Hematopoietic multipotent progenitor cell (in vitro differentiated cells): ENCODE measurements at places on chromosomes 6 and 20.

DNA sequence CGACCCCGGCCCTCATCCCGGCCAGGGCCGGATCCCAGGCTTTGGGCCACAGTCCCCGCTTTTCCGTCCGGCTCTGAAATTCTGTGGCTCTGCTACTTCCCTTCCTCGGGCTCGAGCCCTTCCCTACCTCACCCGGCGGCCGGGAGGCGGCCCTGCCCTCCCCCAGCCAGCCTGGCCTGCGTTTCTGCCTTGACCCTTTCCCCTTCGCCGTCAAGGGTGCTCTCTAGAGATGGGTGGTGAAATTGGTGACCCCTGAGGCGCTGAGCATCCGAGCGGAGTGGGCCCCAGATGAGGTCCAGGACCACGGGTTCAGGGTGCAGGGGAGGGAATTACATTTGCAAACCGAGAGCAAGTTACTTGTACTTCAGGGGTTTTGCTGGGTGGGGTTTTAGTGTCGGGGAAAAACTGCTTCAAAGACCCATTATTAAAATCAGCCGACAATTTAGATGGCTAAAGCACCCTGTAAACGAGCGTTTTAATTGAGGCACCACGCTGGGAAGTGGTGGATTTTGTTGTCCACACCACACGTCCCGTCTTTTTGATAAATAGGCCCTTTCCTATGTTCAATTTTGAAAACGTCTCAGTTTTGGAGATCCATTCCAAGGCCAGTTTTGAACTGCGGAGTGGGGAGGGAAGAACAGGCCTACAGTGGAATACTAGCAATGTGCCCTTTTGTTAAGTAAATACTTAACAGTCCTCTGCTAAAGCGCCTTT, 9.9 kb downstream of the TFAP2A start:
- DNase-seq: no peak

DNA sequence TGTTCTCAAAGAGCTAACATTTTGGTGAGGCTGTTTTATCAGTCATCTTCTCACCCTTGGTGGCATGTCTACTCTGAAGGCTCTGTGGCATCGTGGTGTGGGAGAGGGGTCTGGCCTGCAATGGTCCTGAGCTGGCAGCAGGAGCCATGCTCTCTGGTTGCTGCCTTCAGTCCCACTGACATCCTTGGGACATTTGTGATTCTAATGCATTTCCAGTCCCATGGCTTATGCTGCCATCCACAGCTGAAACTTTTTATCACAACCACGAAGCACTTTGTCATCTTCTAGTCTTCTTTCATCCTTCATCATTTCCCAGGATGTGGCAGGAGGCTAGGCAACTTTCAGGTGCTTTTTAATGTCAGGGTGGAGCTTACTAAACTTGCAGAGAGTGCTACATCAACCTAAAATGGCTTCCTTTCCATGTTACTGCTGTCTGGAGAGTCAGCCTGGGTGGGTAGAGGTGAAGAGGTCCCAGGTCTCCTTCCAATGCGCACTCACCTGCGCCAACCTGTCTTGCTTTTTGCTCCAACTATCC, 77.1 kb downstream of the GPR63 start:
- DNase-seq: no peak

DNA sequence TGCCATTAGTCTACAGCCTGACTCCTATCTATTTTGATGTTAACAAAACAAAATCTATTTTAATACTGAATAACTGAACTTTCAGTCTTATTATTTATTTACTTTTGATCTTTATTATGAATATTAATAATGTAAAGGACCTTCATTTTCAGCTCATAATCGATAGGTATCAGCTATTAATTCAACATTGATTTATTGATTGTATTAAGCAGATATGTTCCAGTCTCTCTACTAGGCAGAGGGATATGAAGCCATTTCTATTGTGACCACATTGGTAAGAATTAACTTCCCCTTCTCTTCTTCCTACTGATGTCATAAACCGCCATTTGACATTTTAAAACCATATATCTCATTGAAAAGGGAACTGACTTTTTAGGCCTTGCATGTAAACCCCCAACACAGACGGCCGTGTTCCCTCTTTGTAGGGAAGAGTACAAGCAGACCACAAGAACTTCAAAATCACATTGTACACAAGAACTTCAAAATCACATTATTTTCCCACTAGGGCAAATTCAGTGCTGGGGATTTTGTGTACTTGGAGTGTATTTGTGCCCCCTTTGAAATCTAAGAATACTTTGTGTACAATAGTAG, 69.5 kb upstream of the FABP7 start:
- DNase-seq: peak; percentile 85

DNA sequence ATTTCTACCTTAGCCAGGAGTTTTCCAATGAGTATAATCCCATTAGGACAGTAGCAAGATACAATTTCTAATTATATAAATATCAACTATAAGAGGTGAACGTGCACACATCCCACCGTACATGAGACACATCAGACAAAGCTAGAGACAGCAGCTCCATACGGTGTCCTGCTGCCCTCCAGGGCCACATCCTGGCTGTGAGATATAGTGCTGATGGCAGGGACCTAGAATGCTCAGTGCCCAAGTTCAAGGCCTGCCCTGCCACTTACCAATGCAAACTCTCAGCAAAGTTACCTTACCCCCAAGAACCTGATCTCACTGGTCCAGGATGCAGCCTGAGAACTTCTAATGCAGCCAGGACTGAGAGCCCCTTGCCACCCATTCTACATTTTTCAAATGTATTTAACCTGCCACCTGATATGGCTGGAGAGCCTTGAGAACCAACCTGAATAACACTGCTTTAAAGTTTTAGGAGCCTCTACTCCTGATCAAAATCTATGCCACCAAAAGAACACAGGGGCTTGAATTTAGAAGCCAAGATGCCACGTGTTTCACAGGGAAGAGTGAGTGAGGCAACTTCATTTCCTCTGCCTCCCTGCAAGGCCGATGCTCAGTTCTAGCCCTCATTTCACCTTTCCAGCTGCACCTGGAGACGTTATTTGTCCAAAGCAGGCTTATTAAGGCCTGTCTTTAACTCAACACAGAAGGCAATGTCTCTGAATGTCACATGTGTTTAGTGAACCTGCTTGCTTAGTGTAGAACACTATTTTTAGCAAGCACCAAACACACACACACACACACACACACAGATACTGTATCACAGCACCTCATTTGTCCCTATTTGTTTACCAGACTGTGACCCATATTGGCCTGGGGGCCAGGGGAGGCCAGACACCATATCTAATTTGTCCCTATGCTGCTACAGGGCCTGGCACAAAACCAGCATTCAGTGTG, 6.1 kb downstream of the NFATC2 start:
- DNase-seq: no peak

DNA sequence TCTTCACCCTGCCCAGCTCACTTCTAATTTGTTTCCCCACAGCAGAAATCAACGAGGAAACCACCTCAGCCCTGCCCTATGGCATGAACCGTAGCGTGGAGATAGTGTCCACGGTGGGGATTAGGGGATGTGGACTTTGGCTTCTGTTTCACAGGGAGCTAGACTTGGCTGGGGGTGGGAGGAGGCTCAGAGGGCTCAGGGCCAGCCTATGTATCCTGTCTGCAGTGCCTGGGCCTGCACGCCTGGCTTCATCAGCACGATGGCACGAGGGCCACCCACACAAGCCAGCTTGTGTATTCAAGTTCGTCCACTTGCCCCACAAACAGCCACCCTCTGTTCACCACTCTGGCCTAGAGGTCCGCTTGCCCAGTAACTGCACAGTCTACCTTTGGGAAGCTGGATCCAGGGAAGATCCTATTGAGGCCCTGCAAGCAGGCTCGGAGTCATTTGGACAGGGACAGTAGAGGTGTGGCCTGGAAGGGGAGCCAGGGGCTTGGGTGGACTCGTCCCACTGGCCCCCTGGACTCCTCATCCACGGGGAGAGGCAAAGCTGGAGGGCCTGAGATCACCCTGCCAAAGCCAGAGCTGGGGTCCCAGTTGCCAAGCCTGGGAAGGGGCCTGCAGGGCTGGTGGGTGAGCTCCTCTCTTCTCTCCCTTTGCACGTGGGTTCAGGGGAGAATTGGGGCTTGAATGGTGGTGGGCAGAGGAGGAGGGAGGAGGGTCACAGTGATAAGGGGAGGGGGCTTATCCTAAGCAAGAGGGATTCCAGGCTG, 38.0 kb upstream of the FAM83D start:
- no peak for DNase-seq

GRCh38 chr6:71197267-71197666, 91.3 kb upstream of the OGFRL1 start:
- DNase-seq: no peak

GRCh38 chr6:146545581-146545980, 1.9 kb downstream of the RAB32 start:
- no peak for DNase-seq

- no peak for DNase-seq
These were observed 49.8 kb downstream of the GRIK2 start for GRCh38 chr6:101443315-101443714.

DNA sequence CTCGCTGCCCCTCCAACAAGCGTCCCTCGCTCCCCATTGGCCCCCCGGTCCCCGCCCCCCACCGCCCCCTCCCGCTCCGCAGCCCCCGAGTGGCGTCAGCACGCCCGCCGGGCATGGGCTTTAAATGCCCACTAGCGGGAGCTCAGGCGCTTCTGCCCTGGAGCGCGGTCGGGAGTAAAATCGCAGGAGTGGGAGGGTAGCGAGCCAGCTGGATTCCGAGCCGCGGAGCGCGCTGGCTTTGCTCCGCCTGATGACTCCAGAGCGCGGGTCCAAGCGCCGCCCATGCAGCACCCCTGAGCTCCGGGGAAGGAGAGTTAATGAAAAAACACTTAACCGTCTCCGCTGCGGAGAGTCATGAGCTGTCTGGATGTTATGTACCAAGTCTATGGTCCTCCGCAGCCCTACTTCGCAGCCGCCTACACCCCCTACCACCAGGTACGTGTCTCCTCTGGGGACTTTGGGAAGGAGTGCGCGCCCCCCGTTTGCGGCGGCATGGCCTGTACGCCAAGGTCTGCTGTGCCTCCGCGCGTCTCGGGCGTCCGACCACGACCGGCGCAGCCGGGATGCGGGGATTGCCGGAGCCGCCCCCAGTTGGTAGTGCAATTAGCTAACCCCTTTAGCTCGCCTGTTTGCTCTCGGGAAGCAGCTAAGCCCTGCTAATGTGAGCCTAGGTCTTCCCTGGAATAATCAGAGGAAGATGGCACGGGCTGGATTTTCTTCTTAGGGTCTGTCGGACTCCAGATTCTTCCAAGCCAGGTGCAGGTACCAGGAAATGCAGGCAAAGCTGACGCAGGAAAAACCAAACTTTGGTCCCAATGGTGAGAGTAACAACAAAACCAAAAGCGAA, at the start of gene VGLL2:
TSS of gene VGLL2 (plus strand) at position 149 of the 847 bp plus-strand sequence. CDS start at position 355, 206 bp downstream.
- DNase-seq: peak; percentile 38

DNA sequence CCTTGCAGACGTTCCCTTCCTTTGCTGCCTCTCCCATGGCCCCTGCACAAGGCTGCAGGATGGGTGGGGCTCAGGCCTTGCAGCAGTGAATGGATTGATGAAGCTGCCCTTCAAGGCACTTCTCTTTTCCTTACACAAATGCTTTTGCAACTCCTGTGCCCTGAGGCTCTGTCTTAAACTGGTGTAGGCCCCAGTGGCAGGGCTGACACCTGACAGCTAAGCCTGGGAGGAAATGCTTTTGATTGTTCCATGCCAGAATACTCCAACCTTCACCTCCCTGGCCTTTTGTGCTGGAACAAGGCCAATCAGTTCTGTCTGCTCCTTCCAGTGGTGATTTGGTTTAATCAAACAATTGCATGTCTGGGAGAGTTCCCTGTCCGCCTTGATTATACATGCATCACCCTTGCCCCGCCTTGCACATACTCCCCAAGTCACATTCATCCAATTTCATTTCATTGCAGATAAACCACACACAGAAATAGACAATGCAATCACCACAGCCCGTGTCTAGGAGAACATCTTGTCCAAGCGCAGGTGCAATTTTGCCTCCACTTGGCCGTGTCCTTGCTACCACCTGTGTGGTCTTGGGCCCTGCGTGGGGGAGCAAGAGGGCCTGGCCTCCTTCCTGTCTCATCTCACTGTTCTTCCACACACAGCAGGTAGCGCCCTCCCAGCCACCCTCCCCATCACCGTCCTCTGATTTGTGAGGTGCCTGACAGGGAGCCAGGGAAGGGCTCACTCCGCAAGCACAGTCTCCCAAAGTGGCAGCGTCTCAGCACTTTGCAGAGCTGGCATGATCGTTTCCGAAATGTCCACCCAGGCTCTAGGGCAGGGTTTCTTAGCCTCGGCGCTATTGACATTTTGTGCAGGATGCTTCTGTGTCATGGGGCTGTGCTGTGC, 120.4 kb downstream of the CDH26 start:
- DNase-seq: no peak

- DNase-seq: peak; percentile 70
These were observed 4.1 kb upstream of the ZKSCAN8 start for GRCh38 chr6:28137505-28137981.

GRCh38 chr6:159759645-159760044, 2.2 kb upstream of the ACAT2 start:
- no peak for DNase-seq

- no peak for DNase-seq
These were observed 1.7 kb downstream of the PCMT1 start for GRCh38 chr6:149751239-149751638.

DNA sequence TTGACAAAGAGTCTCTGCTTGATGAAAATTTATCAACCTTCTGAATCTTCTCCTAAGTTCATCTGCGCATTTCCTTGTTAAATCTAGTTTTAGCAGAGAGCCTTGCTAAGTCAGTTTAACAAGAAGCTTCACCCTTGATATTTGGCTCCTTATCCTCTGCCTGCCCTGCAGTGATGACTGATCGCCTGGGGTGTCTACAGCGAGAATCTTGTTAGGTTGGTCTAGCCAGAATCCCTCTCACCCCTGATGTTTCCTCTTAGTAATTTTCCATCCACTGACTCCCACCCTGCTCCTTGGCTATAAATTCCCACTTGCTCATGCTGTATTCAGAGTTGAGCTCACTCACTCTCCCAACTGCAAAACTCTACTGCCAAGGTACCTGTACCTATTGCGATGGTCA, 114.1 kb downstream of the TENT5A start:
- DNase-seq: no peak

DNA sequence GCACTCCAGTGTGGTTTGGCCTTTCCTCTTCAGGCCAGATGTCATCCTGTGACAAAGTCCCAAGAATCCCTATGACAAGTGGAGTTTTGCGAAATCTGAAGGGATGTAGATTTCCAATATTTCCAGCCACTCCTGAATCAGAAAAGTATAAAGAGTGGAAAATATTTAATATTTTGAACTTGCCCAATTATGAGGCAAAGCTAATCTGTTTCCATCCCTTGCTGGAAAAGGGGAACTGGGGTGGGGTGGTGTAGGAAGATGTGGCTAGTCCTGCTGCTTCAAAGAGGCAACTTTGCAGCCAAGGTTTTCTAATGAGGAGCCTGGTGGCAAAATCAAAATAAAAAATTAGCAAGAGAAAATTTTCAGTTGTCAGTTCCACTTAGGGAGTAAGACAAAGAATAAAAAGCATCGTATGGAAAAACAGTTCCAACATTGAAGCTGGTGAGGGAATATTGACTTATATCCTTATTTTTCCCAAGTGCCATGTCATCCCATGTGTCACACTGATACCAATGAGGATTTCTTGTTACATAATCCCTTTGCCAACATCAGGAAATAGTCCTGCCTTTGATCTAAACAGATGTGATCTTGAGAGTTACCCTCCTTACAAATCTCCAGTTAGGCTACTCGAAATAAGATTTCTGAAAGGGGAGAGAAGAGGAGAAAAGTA, 480.0 kb upstream of the JARID2 start:
- DNase-seq: no peak
